MCF 10A (cell line): ENCODE measurements at places on chromosomes 5 and 9. TPM values are rescaled to one million over a fixed set of nuclear protein-coding genes. Genes with fewer than 3 reads are reported as not detected.

- peak overlapping the region; percentile 95 for H3K27ac ChIP-seq
- H3K4me3 ChIP-seq, result peak overlapping the region; percentile 95
- DNase-seq, result peak; percentile 78
- peaks cover 36% of the 10 kb centered on the region for H3K4me1 ChIP-seq
These were observed 804 bp downstream of the TTC39B start for GRCh38 chr9:15306068-15306756.

GRCh38 chr5:142874540-142874939 lies 104.4 kb downstream of the ARHGAP26 start:
- H3K4me3 ChIP-seq, result no peak overlapping the region
- H3K27ac ChIP-seq, result peak overlapping the region; percentile 32
- H3K27me3 ChIP-seq, result no peaks in the 10 kb centered on the region

DNA sequence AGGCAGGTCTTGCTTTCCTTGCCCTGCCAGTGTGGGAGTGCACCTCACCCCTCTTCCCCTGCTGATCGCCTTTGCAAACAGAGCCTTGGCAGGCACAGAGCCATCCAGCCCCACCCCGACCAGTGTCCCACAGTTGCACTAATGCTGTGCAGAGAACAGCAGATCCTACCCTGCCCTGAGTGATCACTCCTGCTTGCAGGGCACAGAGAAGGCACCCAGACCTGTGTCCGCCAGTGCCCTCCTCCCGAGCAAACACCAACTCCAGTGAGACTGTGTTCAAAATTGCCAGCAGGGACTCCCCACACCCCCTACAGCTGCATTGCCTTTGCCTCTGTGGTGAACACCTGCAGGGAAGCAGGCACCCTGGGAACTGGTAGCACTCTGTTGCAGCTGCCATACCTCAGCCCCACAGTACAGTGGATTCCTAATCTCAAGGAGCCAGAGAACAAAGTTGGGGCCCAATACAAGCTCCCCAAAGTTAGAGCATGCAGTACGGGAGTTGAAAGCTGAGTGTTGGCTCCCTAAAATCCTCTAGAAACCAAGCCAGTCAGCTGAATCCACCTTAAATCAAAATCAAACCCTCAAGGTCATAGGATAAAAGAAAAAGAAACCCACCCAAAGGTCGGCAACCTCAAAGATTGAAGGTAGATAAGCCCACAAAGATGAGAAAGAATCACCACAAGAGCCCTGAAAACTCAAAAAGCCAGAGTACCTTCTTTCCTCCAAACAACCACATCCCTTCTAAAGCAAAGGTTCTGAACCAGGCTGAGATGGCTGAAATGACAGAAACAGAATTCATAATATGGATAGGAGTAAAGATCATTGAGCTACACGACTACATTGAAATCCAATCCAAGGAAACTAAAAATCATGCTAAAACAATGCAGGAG lies 92.9 kb upstream of the PIK3R1 start:
- H3K4me3 ChIP-seq, result no peak overlapping the region
- H3K4me1 ChIP-seq, result no peaks in the 10 kb centered on the region
- no peak for DNase-seq
- H3K27me3 ChIP-seq, result no peaks in the 10 kb centered on the region
- H3K27ac ChIP-seq, result no peak overlapping the region

GRCh38 chr5:40628407-40628806 lies 51.3 kb upstream of the PTGER4 start:
- no peak for DNase-seq
- no peaks in the 10 kb centered on the region for H3K27me3 ChIP-seq
- H3K4me1 ChIP-seq, result no peaks in the 10 kb centered on the region
- H3K27ac ChIP-seq, result no peak overlapping the region
- H3K4me3 ChIP-seq, result no peak overlapping the region

- H3K4me3 ChIP-seq, result no peak overlapping the region
- H3K36me3 ChIP-seq, result peaks cover 70% of the 10 kb centered on the region
- no peak overlapping the region for H3K27ac ChIP-seq
- DNase-seq, result no peak
- no peaks in the 10 kb centered on the region for H3K4me1 ChIP-seq
These were observed 30.0 kb downstream of the ZNF131 start for GRCh38 chr5:43150748-43151147.

Gene TSSK1B
- 0.35 and 0.39 TPM in 2 replicates for total RNA-seq
